ENCODE measurements at places on chromosomes 12 and 14.
A peak's percentile ranks its signal among the peaks of the same experiment; 100 is the strongest.

DNA sequence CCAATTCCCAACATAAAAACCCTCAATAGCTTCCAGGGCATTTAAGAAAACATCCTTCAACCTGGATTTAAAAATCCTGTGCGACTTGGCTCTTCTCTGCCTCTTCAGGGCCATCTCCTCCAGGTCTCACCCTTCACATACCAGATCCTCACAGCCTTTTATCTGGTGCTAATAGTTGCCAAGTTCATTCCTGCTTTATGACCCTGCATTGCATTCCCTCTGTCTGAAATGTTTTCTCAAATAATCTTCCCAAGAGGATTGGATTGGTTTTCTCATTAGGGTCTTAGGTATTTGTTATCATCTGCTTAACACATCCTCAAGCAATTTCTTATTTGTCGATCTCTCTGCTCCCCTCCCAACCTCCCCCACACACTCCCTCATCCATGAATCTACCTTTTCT lies 832.0 kb downstream of the GALC start:
- no peak for DNase-seq

DNA sequence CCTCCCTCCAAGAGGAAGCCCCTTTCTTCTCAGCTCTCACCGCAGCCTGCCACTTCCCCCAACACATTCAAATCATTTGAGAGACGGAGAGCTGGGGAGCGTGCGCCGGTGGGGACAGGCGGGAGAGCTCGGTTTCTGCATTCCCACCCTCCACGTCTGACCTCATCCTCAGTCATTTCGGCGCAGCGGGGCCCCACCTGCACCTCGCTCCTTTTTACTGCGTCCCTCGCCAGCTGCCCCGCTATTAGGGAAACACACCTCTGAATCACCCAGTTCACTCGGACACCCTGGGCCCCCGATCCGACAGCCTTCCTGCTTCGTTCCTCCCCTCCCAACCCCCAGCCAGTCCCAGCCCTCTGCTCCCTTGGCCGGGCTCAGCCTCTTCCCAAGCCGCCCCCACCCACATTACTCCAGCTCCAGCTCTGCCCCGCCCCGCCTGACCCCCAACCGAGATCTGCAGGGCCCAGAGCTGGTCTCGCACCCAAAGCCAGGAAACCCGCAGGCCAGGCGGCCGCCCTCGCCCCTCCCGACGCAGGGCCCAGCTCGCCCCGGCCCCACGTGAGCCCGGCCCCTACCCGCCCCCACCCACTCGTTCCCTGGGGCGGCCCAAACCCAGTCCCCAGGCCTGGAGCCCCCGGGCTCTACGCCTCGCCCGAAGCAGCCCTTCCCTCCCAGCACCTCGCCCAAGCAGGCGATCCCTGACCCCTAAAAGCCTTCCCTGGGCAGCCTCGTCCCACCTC lies 783 bp downstream of the CORO1C start:
- DNase-seq: peak; percentile 44

DNA sequence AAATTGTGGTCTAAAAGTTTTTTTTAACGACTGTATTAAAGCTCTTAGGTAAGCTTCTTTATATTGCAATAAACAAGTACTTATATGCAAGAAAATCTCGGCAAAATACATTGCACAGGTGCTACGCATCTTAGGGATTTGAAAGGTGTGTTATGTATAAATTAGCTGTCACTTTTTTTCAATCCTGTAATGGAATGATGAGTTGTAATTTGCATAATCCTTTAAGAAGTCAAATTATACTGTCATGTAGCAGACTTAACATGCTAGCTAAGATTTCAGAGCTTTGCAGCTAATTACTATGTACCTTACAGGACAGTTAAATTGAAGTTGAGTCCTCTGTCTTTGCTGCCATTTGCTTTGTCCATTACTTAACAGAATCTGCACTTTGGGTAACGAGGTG lies 117.5 kb downstream of the NPAS3 start:
- DNase-seq: no peak

DNA sequence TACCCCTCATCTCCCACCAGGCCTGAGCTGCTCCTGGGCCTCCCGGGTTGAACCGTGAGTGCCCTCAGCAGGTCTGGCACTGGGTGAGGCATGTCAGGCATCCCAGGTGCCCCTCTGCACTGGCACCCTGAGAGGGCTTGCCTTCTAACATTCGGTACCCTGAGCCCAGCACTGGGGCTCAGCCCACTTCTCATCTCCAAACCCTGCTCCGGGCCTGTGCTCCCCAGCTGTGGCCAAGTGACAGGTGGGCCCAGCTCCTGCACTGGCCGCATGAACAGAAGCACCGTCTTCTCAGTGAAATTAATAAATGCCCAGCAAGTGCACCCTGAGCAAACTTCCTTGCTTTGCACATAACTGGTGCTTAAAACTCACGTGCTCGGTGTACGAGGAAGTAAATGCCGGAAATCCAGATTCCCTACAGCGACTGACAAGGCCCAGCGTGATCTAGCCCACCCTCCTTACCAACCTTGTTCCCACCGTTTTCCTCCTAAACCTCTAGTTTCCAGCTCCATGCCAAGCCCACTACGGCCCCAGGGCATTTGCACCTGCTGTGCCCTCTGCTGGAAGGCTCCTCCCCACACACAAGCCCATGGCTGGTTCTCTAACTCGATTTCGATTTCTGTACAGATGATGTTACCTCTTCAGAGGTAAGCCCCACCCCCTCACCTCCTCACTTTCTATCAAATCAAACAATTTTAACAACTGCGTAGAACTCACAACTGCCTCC lies 115.2 kb upstream of the NCOR2 start:
- no peak for DNase-seq

DNA sequence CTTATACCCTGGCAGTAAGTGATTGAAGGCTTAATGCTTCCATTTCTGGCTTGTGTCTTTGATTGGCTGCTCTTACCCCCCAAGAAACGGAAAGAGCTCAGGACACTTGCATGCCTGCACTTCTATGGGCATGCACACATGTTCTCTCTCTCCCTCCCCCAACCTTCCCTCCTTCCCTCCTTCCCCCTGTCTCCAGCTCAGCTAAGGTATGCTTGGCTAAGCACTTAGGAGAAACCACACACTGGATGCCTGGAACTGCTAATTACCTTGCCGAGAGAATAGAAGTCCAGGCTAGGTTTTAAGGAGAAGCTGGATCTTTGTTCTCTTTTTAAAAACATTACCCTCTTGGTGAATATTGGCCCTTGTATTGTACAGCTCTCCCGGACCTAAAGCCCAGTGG lies 1072.8 kb upstream of the TMEM132C start:
- no peak for DNase-seq

- DNase-seq: no peak
Measured at GRCh38 chr12:13154027-13154538, 42.4 kb upstream of the EMP1 start.

GRCh38 chr14:71397371-71397770 lies 490.1 kb downstream of the PCNX1 start:
- no peak for DNase-seq

GRCh38 chr12:121209221-121209620 lies 708 bp upstream of the P2RX4 start:
- no peak for DNase-seq

GRCh38 chr12:52519826-52520662 lies at the start of gene KRT5:
KRT5 (minus strand) TSS chr12:52520394; CDS start chr12:52520296, 98 bp downstream.
- DNase-seq: no peak

DNA sequence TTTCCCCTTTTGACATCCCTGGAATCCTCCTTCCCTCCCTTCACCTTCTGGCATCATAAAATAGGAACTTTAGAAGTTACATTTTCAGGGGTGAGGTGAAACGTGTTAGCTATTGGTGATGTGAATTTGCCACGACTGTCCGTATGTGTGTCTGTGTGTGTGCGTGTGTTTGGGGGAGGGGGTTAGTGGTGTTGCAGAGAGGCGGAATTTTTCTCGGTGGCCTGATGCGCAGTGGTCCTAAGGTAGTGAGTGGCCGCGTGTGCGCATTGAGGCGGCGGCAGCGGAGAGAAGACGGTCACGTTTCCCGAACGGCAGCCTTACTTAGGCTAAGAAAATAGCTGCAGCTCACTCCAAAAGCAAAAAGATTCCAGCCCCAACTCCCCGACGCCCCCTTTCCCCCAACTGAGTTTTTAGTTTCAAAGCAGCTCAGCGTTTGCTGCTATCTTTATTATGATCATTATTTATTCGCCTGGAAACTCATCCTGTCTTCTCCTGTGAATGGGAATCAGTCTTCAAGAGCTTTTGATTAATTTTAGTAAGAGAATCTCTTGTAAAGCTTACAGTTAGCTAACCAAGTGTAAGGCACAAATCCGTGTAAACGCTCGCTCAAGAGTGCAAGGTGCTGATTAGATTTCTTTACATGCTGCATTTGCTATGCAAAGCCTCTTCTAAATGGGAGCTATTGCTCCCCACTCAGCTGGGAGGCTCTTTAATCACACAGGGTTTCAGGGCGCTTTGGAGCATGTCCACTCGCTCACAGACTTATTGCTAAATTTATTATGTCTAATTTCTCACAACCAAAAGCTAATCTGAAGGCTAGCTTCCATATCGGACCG lies 4.7 kb downstream of the FLRT2 start:
- DNase-seq: no peak

GRCh38 chr12:54988402-54989054 lies 4.0 kb upstream of the TESPA1 start:
- DNase-seq: peak; percentile 17

DNA sequence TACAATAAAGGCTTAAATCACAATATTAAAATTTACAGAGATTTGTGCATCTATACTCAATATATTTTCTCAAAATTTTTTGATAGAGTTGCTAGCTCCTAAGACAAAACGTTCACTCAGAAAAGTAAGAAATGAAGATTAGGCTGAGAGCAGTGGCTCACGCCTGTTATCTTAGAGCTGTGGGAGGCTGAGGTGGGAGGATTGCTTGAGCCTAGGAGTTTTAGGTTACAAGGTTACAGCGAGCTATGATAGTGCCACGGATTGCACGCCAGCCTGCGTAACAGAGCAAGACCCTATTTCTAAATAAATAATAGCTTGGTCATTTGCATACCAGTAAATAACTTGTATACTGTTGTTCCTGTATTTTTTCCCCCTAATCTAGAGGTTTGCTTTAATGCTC lies 35.0 kb upstream of the CFL2 start:
- no peak for DNase-seq

DNA sequence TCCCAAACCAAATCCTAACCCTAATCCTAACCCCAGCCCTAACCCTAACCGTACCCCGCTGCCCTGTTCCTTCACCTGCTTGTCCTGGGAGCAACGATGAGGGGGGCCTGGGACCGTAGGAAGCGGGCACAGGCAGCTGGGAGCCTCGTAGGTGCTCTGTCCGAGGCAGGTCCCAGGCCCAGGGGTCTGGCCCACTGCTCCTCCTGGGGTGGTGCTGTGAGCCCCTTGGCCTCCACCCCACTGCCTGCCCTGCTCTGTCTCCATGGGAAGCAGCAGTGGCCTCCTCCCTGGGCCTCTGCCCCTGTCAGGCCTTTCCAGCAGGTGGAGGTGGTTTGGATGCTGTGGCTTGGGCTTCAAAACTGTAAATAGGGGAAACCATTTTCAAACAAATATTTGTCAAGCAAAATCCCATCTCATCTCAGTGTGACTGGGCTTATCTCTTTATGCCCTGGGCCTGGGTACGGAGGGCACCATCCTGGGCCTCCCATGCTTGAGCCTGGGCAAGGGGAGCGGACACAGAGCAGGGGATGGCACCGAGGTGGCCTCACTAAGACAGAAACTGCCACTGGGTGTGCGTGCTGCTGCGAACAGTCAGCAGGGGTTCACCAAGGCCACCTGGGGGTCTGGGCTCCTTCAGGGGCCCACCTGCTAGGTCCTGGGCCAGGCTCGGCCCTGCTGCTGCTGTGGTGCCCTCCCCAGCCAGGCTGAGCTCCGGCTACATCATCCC lies 3.7 kb upstream of the BEGAIN start:
- no peak for DNase-seq

DNA sequence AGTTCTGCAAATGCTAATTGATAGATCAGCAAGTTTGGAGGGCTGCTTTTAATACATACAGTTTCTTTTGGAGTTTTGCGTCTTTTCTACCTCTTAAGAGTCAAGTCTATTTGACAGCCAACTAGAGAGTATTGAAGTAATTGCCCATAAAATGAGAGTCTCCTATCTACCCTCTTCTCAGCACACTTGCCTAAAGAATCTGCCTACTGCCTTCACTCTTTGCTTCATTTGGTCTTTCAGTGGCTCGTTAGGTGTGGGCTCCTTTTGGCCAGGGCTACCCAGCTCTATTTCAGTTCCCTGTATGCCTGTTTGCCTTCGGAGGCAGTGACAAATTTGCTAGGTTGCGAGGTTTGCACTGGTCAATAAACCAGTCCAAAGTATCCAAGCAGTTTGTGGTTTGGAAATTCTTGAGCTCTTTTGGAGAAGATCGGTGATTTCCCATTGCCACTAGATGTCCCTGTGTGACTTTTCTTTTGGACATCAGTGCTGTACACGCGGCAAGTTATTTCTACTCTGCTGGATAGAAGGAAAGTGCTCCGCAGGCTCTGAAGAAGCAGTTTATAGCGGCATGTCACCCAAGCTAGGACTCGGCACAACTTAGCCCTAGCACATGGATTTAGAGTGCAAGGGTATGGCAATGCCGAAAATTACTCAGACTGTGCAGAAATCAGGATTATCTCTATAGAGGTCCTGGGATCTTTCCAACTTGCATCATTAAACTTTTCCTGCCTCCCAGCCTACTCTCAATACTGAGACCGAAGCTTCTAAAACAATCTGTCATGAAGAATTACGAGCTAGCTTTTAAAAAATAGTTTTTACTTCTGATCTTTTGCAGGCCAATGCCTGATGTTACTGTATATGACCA lies 38.6 kb downstream of the MGST1 start:
- no peak for DNase-seq

DNA sequence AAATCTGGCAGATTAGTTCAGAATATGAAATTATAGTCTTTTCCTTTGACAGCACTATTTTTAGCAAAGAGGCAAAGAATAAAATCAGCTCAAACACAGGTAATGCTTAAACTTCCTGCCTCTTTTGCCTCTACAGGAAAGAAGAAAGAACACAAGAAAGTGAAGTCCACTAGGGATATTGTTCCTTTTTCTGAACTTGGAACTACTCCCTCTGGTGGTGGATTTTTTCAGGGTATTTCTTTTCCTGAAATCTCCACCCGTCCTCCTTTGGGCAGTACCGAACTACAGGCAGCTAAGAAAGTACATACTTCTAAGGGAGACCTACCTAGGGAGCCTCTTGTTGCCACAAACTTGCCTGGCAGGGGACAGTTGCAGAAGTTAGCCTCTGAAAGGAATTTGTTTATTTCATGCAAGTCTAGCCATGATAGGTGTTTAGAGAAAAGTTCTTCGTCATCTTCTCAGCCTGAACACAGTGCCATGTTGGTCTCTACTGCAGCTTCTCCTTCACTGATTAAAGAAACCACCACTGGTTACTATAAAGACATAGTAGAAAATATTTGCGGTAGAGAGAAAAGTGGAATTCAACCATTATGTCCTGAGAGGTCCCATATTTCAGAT lies 17.4 kb downstream of the TMPO start:
- no peak for DNase-seq

- DNase-seq: no peak
Measured at GRCh38 chr12:94553130-94553519, 93.5 kb upstream of the CEP83 start.

Measured in CD4-positive, alpha-beta T cell treated with Interleukin-6 for 4 hours (primary cell).